ENCODE measurements at places on chromosomes 3 and 15.
A peak's percentile ranks its signal among the peaks of the same experiment; 100 is the strongest.

GRCh38 chr3:58536501-58537411, at the start of gene ACOX2:
Gene ACOX2 (minus strand): TSS chr3:58537190. CDS start chr3:58535106, 2,084 bp downstream.
- DNase-seq = no peak

- DNase-seq = no peak
These were observed 17.3 kb downstream of the IGF2BP2 start for GRCh38 chr3:185807445-185808068.

DNA sequence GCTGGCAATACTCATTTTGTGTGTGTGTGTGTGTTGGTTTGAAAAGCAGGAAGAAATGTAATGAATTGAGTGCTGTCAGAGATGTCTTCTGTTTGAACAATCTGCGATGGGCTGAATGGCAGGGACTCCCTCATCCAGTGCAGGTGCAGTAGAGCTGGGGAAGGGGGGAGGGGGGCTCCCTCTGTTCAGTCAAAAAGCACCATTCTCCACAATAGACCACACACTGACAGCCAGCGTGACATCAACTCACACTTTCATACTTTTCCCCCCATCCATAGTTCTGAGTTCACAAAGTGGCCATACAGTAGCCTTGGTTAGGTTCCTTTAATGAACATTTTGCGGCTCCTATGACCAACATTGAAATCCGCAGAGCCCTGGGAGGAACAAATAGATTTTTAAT, 10.4 kb downstream of the SOX2 start:
- no peak for DNase-seq

DNA sequence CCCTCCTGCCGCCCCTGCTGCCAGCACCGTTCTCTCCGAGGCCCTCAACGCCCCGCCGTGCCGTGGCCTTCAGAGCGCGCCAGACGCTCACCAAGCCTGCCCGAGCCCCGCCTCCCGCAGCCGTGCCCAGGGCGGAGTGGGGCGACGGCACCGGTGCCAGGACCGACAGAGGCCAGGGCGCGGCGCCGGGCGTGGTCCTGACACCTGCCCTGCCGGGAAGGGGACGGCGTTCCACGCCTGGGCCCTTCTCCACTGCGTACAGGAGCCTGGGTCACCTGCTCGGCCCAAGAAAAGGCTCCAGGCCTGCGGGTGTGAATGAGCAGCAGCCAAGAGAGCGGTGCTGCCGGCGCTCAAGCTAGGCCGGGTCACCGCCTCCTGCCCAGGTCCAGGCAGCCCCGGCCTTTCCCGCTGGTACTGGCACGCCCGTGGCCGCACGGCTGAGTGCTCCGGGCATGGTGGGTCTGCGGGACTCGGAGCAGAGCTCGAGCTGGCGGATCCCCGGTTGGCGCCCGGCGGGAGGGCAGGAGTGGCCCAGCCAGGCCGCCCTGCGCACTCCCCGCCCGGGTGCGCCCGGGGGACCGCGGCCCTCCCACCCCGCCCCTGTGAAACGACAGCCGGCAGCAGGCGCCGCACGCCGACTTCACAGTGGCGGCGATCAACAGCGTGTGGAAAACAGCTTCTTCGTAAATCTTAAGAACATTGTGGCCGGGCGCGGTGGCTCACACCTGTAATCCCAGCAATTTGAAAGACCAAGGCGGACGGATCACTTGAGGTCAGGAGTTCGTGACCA, 4.2 kb downstream of the OCA2 start:
- DNase-seq = peak; percentile 59

DNA sequence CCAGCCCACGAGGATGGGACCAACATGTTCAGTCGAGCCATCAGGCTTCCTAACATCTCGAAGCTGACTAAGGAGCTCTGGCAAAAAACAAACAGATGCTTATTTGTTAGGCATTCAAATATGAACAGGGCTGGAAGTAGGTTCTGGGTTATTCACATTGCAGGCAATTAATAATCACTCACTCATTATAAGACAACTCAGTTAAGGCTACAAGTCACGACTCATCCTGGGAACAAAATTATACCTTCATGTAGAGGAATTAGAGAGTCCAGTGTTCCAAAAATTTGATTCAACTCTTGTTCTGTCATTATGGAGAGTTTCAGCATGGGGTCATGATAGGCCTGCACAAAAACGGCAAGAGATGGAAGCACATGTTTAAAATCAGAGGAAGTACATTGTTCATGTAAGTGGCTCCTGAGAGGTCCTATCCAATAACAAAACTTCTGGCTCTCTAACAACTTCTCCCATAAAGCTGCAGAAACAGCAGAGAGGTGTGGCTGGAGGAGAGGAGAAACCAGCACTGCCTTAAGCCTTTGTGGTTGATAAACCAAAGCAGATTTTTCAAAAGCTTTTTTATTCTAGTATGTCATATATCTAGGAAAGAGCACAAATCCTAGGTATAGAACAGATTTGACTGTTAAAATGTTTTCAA, 50.6 kb downstream of the ARHGEF3 start:
- no peak for DNase-seq

- no peak for DNase-seq
These were observed 96.1 kb downstream of the OXNAD1 start for GRCh38 chr3:16361087-16361486.

DNA sequence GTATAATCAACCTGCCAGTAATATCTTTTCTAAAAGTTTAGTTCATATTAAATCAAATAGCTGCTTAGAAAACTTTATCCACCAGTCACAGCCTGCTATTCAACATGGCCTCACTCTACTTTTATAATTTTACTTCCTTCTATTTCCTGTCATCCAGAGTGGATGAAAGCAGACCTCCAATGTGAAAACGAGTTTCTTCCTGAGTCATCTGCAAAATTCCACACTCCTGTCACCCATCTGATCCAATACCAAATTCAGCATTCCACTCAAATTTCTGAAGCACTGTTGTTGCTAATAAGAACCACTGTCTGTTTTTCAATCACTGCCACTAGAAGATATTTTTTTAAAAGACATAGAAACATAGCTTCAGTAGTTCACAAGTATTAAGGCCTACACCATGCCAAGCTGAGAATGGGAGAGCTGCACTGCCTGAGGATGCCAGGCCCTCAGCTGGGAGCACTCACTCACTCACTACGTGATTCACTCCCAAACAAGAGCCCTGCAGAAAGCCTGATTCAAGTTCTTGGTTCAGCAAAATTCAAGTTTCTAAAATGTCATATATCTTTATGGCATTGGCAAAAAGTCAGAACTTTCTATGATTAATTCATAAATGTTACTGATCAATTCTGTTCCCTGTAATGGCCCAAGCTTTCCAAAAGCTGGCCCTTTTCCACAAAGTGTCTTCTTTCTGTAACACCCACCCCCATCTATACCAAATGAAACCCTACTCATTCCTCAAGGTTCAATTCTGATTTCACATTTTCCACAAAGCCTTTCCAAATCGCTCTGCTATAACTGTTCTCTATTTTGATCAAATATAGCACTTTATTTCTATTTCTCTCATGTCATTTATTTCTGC, 82.9 kb downstream of the FSIP1 start:
- no peak for DNase-seq

DNA sequence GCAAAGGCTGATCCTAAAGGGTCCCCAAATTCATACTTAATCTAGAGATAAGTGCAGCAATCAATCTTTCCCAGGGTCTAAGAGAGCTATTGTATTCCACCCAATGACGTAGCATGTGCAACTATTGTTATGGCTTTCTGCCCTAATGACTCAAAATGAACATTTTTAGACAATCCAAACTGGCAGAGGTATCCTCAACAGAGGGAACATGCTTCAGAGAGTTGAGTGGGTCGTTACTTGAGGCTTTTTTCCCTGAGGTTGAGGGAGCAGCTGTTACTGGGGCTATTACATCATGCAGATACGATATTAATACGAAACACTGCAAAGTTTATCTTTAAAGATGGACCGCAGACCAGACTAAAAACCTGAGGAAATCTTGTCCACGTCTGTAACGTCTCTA, 278.3 kb upstream of the WNT5A start:
- no peak for DNase-seq

DNA sequence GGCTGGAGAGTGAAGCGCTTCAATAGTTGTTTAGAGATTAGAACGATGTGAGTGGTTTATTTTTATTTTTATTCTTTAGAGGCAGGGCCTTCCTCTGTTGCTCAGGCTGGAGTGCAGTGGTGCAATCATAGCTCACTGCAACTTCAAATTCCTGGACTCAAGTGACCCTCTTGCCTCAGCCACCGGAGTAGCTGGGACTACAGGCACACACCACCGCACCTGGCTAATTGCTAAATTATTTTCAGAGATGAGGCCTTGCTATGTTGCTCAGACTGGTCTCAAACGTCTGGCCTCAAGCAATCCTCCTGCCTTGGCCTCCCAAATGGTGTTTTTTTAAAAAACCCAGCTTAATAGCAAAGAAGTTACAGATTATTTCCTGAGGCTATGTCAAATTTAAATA, 29.0 kb downstream of the PPARG start:
- DNase-seq = no peak

DNA sequence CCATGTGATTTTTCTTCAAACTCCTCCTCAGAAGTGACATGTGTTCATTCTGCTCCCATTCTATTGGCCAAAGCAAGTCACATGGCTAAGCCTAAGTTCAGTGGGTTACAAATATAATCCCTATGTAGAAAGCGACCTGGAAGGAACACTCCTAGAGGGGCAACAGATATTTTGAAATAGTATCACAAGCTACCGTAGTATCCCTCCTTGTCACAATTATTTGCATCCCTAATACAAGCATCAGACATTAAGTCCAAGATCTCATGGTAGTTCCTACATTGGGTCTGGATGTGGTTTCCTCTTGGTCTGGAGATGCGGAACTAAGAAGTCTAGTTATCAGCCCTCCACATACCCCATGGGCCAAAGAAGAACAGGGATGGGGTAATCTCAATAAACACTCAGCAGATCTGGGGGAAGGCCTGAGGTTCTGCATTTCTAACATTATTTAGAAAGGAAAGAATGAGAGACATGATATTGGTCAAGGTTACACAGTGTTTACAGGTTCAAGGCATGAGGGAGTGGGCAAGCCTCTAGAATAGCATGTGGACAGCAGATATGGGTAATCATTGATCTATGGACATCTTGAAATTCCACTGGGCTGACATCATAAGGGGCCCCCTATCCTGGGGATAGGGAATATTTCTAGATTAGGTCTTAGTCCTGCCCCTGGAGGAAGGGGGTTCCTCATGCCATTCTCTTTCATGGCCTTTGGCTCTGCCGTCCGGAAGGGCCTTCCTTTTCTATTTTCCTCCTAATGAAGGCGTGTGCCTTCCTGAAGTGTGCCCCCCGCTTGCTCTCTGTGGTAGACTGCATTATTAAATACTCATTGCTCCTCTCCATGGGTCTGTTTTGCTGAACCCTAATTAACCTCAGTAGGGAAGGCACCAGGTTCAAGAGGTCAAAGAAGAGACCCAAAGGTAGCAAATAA, 17.8 kb upstream of the ABHD2 start:
- no peak for DNase-seq

- DNase-seq = no peak
These were observed 237.7 kb downstream of the SLCO3A1 start for GRCh38 chr15:92091155-92091734.

DNA sequence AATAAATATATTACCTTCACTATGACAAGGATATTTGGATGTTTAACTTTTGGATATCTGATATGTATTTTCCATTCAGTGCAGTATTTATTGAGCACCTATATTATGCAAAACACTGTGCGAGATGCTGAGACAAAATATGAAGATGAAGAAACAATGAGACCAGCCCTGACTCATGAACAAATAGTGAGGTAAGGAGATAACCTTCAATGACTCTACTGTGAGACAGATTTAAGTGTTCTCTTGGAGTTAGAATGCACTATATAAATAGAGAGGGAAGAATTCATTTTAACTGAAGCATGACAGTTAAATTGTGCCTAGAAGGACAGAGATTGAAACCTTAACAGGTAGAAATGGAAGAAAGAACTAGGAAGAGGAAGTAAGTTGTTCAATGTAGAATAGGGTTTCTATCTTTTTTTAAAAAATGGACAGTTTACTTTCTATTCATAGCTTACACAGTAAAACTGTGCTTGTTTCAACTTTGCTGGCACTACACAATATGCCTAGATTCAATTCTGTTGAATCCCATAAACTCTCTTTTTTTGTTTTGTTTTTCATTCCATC, 124.2 kb downstream of the ZBTB20 start:
- DNase-seq = peak; percentile 6

DNA sequence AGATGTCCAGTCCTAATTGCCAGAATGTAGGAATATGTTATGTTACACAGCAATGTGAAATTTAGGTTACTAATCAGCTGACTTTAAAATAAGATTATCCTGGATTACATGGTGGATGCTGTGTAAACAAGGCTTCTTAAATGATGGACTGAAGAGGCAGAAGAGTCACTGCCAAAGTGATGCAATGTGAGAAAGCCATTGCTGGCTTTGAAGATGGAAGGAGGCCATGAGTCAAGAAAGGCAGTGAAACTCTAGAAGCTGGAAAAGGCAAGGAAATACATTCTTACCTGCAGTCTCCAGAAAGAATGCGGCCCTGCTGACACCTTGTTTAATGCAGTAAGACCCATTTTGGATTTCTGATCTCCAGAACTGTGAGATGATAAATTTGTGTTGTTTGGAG, 179.1 kb upstream of the ZPLD1 start:
- DNase-seq = no peak

GRCh38 chr3:15356176-15356575, 23.8 kb upstream of the SH3BP5 start:
- no peak for DNase-seq

GRCh38 chr3:196503196-196504076, at the start of gene RNF168:
Gene RNF168 (minus strand): TSS chr3:196503768. CDS start chr3:196503173, 595 bp downstream.
- peak; percentile 96 for DNase-seq

GRCh38 chr15:98694161-98694560, 45.8 kb downstream of the IGF1R start:
- DNase-seq = no peak

All from B cell (primary cell).